WTC11 (cell line): ENCODE measurements at places on chromosomes 6 and 20. TPM values are rescaled to one million over a fixed set of nuclear protein-coding genes. Genes with fewer than 3 reads are reported as not detected.

GRCh38 chr6:99416226-99416625 is 8.9 kb downstream of the PNISR start:
- DNase-seq: no peak

GRCh38 chr6:134544737-134545136 is 226.8 kb upstream of the SGK1 start:
- no peak for DNase-seq

DNA sequence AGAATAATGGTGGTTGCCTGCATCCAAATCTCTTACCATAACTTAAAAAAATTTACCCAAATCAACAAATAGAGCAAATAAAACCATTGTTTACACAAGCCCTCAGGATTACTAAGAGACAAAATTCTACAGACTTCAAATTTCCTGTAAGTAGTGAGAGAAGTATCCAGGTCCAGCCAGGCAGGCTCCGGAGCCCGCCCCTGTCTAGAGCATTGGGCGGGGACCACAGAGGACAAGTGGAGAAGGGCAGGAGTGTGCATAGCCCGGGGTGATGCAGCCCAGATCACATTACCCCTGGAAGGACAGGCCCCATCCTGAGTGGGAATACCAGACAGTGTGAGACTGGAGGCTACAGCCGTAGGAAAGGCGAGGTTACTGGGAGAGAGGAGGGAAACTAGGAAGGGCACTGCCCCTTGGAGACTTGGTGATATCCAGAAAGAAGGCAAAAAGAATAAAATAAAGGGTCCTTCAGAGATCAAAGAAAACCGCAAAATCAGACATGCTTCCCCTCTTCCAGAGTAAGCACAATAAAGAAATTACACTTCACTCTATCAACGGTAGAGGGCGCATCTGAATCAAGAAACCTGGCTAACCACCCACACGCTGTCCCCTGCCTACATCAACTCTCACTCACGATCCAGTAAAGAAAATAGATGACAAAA is 26.6 kb downstream of the RIN2 start:
- peak; percentile 24 for DNase-seq

- DNase-seq: no peak
Observed at GRCh38 chr20:1121429-1121828, 3.0 kb downstream of the PSMF1 start.

- no peak for DNase-seq
Observed at GRCh38 chr6:115721564-115721963, 339.1 kb downstream of the FRK start.

DNA sequence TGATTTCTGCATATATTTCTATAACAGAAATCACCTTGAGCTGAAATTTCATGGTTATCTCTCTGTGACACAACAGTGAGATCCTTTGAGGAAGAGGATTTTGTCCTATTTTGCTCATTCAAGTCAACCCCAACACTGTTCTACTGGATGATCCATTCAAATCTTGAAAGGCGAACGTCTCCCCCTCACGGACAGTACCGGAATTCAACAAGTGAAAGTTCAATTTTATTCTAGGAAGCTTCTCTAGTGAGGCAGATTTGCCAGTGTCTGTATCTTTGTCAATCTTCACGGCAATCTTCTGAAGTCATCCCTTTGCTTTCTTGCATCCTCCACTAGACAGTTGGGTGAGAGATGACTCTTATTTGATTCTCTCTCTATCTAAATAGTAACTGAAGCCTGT is 91.7 kb upstream of the PDE7B start:
- peak; percentile 22 for DNase-seq

DNA sequence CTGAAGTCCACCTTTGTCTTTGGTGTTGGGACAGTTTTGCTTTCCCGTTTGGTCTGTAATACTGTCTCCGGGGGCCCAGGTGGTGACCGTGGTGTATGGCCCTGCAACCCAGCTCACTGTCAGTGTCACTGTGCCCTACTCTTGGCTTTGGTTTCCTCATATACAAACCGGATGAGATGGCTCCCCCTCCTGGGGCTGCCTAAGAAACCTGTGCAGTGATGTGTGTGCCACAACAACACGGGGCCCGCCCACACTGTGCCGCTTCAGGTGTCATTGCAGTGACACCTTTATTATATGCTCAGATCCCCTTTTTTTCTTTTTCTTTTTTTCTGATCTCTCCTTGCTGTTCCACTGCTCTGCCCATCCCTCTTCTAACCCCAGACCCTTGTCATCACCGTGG is 73.9 kb downstream of the RAMACL start:
- DNase-seq: no peak

DNA sequence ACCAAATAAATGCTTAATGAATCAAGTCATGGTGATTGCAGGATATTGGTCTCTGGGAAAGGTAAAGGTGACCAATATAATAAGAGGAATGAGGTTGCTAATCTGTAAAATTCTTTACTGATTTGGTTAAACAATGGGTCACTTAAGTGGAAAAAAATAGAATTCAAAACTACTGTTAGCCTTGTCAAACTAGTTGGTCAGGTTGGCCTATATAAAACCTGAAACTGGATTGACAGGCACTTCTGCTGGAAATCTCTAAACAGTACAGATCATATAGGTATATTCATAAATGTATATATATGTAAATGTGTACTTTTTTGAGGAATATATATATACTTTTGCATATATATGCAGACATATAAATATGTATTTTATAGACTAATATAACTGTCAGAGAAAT is 19.7 kb downstream of the PLCB4 start:
- no peak for DNase-seq

The MCCD1 gene
- total RNA-seq: not detected in 3 replicates

The TBX18 gene
- 0.15 TPM in 1 of 3 replicates, not detected in the others for total RNA-seq
